ENCODE measurements at places on chromosomes 6 and 20.

DNA sequence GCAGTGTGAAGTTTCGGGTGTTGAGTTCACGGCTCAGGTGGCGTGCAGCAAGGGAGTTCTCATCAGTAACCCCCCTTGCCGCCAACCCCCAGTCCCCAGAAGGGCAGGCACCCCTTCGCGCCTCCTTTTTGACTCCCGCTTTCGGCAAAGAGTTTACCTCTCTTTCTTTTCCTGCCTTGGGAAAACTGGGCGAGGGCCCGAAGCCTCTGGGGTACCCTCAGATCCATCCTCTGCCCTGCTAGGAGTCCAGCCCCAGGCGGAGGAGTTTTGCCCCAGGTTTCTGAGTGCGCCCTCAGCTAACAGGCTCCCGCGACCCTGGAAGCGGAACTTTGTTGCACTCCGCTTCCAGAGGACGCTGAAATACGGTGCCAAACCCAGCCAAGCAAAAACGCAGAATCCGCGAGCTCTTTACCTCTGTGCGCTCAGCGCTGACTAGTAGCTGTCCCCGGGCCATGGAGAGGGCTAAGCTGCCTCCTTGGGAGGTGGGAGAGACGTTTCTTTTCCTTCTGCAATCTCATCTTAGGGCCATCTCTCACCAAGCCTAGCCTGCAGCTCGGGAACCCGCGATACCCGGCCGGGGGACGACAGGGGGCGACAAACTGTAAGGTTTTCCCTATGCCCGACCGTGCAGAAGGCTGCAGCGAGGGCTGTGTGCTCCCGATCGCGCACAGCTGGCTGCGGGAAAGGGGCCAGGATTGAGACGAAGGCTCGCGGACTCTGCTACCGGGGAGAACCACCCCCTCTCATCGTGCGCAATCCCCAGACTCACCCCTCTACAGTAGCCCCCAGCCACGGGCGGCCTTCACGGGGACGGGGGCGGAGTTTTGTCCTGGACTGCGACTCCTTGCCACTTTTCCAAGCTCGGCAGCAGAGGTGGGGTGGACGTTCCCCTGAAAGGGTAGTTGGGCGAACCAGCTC lies 2.7 kb upstream of the PAX1 start:
- DNase-seq, result no peak

GRCh38 chr6:148375401-148375800 lies 32.8 kb downstream of the SASH1 start:
- DNase-seq, result no peak

DNA sequence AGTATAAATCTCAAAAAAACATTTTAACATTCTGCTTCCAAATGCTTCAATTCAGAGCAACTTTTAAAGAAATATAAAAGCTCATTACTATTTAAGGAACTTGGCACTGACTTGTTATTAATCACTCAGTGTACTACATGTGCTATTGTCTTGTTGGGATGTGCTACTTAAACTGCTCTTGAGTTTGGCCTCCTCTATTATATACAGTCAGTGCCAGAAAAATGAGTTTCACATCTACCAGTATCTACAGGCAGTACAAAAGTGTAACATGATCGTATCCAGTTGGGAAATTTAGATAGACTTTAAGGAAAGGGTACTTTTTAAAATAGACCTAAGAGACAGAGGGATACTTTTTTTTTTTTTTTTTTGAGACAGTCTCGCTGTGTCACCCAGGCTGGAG lies 627.3 kb upstream of the SLC35B3 start:
- no peak for DNase-seq

DNA sequence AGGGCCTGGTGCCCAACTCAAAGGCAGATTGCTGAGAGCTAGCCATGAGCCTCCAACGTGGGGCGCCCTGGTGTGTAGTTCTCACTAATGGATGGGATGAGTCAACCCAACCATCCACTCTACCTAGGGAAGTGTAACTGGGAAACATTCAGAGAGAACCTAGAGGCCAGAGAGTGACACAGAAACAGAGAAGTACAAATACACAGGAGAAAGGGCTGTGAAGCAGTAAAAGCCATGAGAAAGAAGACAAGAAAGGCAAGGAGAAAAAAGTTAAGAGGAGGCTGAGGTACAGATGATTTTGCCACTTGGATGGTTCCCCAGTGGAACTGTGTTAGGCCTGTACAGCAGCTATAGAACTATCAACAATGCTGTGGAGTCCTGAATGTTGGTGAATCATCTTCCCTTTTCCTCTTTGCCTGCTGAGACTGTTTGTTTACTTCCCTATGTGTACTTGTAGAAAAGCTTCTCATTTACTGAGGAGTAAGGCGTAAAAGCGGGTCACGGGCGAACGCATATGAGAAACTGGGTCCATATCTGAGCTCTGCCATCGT lies 39.0 kb downstream of the MAN1A1 start:
- DNase-seq, result no peak

DNA sequence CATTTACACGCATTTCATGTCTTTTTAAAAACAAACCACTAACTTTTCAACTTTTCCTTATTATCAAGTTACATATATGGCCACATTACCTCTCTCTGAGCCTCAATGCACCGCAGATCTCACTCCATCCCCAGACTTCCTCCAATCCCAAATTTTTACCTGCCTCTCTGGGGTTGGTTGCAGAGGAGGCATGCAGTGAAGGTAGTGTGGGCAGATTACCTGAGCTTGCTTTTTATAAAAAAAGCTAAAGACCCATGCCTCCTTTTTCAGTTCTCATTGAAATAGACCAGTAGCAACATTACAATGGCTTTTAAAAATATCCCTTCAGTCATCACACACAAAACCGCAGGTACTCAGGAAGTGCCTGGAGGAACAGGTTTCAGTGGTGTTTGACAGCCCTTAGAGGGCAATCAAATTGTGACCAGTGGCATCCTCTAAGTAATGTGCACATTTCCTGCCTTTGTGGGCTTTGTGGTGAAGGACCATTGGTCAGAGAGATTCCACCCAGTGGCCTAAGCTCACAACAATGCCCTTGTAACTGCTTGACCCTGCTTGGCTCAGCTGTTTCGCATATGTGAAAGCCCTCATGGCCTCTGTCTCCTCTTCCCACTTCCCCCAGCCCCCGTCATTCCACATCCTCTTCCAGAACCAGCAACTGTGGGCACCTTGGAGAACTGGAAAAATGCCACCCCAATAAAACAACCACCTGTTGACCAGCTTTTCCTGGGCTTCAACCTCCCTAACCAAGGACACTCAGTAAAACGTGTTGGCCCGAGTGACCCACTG lies 30.2 kb upstream of the IL17A start:
- peak; percentile 52 for DNase-seq

DNA sequence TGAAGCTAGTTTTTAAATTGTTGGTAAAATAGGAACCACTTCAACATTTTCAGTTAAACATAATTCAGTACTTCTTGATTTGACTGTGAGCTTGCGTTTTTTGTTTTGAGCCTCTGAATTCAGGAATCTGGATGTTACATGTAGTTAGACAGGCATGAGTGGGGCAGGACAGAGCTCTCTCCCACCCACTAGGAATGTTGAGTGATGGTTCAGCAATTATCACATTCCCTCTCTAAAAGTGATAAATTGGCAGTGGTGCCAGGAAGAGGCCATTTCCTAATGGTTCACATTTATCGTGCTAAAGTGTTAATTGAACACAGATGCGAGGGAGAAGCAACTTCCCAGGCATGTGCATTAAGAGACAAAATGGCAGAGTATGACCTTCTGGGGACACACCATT lies 465.5 kb upstream of the HTR1E start:
- no peak for DNase-seq

GRCh38 chr6:30102414-30102969 lies 10.4 kb downstream of the TRIM31 start:
- DNase-seq, result no peak

GRCh38 chr20:53028337-53029007 lies 56.3 kb downstream of the TSHZ2 start:
- DNase-seq, result no peak

- DNase-seq, result no peak
These were observed 100.1 kb upstream of the COL21A1 start for GRCh38 chr6:56347526-56347925.

GRCh38 chr6:117548797-117549301 lies 53.5 kb downstream of the GOPC start:
- DNase-seq, result no peak

DNA sequence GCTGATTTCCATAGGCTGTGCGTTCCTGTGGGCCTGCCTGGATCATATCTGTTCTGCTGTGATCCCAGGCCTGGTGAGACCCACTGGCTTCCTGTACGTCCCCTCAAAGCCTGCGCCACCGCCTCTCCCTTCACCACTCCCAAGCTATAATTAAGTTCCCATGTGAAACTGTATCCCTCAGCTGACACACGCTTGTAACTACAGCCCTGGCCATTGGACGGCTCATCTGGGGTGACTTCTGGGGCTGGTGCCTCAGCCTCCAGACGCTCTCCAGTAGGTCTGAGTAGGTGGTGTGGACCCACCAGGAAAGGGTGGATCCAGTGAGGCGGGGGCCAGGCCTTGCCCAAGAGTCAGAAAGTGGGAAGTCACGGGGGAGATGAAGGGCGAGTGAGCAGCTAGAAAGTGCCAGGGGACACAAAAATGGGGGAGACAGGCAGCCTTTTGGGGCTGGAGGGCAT lies 21.0 kb downstream of the PPARD start:
- DNase-seq, result no peak

DNA sequence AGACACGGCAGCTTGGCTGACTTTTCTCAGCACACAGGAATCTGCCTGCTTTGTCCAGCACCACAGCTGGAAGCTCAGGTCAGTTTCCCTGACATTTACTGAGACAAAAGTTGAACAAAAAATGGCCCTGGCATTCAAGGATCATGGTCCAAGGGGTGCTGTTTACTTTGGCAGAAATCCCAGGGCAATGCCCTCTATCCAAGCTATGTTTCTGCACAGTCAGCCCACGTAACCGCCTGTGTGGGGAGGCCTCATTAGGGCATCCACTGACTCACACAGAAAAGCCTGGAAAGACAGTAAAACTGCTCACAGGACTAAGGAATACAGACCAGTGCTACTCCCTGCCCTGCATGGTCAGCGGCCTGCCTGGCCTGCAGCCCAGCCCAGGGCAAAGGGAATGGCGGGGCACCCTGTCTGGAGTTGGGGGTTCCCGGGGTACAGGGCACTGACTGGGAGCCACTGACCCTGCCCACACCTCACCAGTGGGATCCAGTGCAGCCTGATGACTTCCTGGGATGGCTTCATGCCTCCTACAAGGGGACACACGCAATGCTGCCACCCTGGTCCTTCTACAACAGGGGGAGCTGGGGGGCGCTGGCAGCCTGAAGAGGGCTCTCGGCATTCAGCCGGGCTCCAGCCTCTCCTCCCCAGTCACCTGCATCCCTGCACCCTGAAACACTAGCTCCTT lies 77.1 kb downstream of the NINL start:
- DNase-seq, result no peak

- peak; percentile 74 for DNase-seq
These were observed 709 bp downstream of the PPP1R16B start for GRCh38 chr20:38805958-38806854.

- no peak for DNase-seq
These were observed 50.4 kb downstream of the BANF2 start for GRCh38 chr20:17749978-17750721.

DNA sequence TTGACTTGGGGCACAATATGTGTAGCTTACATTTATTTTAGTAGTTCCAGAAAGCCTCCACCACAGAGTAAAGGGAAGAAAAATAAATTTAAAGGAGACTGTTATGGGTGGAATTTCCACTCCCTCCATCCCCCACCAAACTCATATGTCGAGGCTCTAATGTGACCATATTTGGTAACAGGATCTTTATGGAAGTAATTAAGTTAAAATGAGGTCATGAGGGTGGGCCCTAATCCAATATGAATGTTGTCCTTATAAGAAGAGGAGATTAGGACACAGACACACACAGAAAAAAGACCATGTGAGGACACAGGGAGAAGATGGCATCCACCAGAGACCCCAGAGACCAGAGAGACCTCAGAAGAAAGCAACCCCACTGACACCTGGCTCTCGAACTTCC lies 189.7 kb downstream of the EDN1 start:
- DNase-seq, result no peak

- peak; percentile 84 for DNase-seq
These were observed 1.3 kb downstream of the C20orf144 start for GRCh38 chr20:33663161-33664084.

GRCh38 chr20:15163632-15164031 lies 826.2 kb upstream of the FLRT3 start:
- no peak for DNase-seq

DNA sequence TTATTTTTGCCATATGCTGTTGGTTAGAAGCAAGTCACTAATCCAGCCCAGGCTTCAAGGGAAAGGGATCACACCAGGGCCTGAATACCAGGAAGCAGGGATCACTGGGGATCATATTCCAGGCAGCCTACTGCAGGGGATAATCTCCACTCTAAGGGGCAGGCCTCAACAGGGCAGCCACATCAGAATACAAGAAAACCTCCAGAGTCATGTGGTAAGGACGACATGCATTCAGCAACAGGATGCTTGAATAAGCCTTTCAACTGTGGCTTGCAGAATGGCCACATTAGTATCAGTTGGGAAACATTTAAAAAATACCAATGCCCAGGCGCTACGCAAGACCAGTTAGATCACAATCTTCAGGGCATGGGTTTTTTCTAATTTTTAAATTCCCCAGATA lies 109.1 kb downstream of the LY86 start:
- no peak for DNase-seq

GRCh38 chr6:56550301-56550700 lies 92.4 kb downstream of the DST start:
- DNase-seq, result no peak

GRCh38 chr6:110537208-110538123 lies 61.1 kb upstream of the SLC22A16 start:
- no peak for DNase-seq

- DNase-seq, result peak; percentile 53
These were observed 297.9 kb downstream of the UTRN start for GRCh38 chr6:144582939-144583613.

DNA sequence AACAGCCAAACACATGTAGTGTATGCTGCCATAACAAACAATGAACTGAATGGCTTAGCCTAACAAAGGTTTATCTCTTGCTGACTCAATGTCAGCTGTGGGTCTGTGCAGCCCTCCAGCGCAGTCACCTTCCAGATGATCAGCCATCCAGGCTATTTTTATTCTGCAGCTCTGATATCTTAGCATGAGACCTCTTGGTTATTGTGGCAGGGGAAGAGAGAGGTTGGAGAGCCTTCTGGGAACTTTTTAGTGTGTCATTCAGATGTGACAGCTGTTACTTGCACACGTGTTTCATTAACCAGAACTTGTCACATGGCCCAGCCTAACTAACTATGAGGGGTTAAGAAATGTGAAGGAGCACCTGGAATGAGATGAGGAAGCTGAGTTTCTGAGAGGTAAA lies 202.5 kb downstream of the DHX35 start:
- DNase-seq, result no peak

- no peak for DNase-seq
These were observed 1.1 kb upstream of the SAMD5 start for GRCh38 chr6:147507162-147508041.
